ENCODE measurements at places on chromosomes 2 and 18.

DNA sequence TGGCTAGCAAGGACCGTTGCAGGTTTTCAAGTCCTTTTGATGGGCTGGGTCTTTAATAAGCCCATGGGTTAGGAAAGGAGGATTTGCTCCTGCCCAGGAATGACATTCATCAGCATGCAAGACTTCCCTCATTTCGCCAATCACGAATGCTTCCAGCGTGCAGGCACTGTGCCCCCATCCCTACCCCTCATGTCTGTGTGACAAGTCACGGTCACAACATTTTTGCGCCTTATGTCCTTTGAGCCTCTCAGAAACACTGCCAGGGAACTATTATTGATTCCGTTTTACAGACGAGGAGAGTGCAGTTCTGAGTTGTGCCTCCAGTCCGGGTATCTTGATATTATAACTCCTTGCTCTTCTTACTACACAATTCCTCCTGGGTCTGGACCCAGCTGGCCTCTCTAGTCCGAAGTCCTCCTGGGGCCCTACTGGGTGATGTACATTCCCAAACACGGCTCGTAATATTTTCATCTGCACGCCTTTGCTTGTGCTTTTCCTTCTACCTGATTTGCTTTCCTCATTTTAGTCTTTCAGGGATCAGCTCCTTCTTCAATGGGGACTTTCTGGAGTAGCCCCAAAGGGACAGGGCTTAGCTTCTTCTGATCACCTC is 101.8 kb upstream of the MYCN start:
- no peak for DNase-seq

- DNase-seq: no peak
Measured at GRCh38 chr2:230735884-230736283, 23.2 kb downstream of the CAB39 start.

DNA sequence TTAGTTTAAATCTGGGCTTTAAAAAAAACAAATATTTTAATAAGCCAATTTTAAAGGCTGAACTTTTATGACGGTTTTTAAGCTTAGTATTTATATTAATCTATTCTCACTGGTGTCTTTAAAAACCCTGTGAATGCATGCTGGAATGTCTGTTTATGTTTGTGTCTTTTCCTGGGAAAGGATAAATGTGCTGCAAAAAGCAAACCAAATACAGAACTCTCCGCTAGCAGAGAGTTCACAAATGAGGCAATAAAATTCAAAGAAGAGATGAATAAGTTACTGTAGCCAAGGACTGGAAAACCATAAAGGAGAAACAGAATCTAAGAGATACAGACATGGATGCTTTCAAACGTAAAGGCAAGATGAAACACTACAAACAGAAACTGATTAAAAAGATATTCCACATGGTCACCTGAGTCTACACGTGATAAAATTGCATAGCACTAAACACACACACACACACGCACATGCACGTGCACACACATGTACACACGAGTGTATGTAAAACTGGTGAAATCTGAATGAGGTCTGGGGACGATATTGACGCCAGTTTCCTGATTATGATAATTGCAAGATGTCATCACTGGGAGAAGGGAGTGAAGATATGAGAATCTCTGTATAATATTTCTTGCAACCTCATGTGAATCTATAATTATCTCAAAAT is 4.5 kb downstream of the TWIST2 start:
- no peak for DNase-seq

DNA sequence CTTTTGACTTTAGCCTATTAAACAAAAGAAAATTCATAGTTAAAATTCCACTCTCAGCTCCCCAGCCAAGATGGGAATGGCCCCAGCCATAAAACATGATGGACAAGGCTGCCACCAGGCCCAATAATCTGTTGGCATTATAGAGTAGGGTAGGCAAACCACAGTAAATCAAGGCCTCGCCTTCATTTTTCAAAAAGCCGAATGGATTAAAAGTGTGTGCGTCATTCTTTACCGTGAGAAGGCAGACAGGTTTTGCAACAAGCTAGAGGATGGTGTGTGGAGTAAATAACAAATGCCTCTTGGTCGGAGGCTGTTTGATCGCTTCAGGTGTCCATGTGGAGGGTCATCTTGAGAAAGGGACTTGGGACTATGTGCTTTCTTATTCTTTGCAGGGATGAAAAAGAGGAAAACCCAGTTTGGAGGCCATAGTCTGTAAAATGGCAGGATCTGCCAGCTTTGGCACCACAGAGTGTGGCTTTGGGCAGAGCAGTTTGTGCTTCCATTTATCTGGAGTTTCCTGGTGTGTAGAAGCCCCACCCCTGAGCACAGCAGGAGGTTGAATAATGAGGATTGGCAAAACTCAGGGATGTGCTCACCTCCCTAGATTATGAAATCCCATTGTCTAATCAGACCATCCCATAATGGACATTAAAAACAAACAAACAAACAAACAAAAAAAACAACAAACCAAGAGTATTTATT is 57.1 kb upstream of the ITGB6 start:
- no peak for DNase-seq

DNA sequence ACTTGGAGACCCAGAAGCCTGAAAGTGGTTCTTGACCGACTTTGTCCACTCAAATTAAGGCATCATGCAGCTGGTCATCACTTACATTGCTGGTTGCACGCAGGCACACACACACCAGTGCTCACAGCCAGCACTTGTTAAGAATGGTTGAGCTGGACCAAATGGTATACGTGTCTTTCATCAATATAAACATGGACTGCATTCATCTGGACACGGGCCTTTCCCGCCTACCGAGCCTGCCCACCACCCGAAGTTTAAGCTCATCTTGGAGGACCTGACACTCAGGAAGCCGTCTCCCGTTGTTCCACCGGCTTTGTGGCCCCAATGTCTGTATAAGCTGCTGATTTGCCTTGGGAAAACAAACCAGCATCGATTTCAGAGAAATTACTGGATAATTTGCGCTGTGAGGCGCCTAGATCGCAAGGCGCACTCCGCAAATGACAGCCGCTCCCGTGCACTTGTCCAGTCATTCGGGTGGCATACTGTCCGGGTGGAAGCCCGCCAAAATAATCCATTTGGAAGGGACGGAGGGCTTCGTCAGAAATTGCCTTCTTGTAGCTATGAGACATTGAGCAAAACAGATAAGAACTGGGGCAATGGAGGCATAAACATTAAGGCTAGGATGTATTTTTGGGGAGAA is 40.1 kb upstream of the AKAIN1 start:
- DNase-seq: no peak

DNA sequence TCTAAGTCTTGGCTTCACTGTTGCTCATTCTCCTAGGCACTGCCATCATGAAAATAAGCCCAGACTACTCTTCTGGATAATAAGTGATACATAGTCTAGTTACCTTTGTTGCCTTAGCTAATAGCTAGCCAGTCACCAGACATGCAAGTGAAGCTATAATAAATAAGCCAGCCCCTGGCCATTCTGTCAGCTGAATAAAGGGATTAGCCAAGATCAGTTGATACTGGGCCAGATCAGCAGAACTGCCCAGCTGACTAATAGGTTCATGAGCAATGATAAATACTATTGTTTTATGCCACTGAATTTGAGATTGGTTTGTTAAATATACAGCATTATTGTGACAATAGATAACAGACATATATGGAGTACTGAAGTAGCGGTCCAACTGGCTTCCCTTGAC is 8.0 kb upstream of the C2orf69 start:
- no peak for DNase-seq

DNA sequence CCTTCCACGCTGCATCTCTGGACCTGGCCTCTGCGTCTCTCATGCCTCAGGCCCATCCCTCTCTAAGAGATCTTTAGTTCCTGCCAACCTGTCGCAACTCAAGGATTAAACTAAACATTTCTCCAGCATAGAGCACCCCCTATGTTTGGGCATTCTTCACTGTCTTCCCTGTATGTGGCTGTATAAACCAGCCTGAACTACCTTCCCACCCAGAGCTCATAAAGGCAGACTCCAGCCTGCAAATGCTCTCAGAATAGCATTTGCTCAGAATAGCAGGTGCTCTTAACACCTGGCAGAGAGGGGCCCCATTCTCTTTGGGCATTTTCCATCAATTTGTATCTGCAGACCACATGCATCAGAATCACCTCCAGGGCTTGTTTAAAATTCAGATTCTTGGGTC is 83.4 kb downstream of the EHD3 start:
- DNase-seq: no peak

DNA sequence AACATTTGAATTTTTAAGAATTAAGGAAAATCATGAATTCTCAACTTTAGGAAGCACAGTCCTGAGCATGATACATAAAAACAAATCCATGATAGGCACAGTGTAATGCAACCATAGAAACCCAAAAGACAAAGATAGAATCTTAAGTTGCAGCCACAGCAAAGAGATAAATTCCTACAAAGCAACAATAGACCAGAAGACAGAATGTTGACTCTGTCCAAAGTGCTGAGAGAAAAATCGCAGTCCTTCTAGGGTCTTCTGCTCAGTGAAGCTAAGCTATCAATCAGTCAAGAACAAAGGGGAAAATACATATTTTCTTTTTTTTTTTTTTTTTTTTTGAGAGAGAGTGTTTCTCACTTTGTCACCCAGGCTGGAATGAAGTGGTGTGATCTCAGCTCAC is 22.0 kb upstream of the FHOD3 start:
- no peak for DNase-seq

GRCh38 chr2:135043345-135043744 is 3.9 kb downstream of the MAP3K19 start:
- no peak for DNase-seq

DNA sequence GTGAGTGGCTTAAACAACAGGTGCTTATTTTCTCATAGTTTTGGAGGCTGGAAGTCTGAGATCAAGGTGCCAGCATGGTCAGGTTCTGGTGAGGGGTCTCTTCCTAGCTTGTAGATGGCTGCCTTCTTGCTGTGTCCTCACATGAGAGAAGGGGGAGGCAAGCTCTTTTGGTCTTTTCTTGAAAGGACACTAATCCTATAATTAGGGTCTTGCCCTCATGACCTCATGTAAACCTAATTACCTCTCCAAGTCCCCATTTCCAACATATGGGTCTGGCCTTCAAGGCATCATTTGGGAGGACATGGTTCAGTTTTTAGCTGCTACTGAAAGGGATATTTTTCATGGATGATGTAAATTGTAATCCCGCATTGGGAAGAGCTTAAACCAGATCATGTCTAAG is 18.0 kb downstream of the RBM44 start:
- no peak for DNase-seq

GRCh38 chr2:150469706-150470274 is 17.7 kb downstream of the RND3 start:
- no peak for DNase-seq

Measured in CD4-positive, alpha-beta memory T cell (primary cell).